Lung (tissue), 17 donors: ENCODE measurements at places on chromosomes 16 and 17. TPM values are rescaled to one million over a fixed set of nuclear protein-coding genes. Genes with fewer than 3 reads are reported as not detected.
A peak's percentile ranks its signal among the peaks of the same experiment; 100 is the strongest.

Gene ARHGDIG
- total RNA-seq, result not detected

Gene MT4
- not detected for total RNA-seq

Gene CLEC19A
- total RNA-seq, result not detected

Gene EFNB3
- total RNA-seq, result 4.9 TPM

- H3K36me3 ChIP-seq, result no peaks in the 10 kb centered on the region
- H3K4me1 ChIP-seq, result peaks cover 5% of the 10 kb centered on the region
- H3K27ac ChIP-seq, result peak overlapping the region; percentile 15
- DNase-seq, result no peak
These were observed 20.5 kb downstream of the SLC4A1 start for GRCh38 chr17:44247440-44247841.

- no peak overlapping the region for H3K4me3 ChIP-seq
- H3K36me3 ChIP-seq, result no peaks in the 10 kb centered on the region
- peaks cover 57% of the 10 kb centered on the region for H3K27me3 ChIP-seq
- DNase-seq, result no peak
- no peak overlapping the region for H3K27ac ChIP-seq
These were observed 212.9 kb upstream of the FOXF1 start for GRCh38 chr16:86297391-86297790.

DNA sequence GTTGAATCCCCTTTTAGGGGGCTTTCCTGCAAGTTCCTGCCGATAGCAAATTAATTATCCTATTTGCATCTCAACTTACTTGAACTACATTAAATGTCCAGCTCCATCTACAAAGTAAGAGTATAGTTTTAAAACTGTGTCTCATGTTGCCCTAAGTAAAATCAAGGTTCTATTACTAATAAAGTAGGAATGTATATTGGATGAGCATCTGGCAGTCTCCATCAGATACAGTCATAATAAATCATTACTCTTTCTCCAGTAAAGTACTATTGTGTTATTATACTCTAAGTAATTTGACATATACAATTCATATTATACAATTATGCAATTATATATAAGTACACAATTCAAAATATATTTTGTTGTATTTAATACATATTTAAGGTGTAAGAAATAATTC lies 249.3 kb downstream of the CEP112 start:
- no peaks in the 10 kb centered on the region for H3K27me3 ChIP-seq
- DNase-seq, result no peak
- H3K27ac ChIP-seq, result no peak overlapping the region
- no peak overlapping the region for H3K4me3 ChIP-seq
- H3K36me3 ChIP-seq, result no peaks in the 10 kb centered on the region

- no peaks in the 10 kb centered on the region for H3K27me3 ChIP-seq
- H3K4me3 ChIP-seq, result no peak overlapping the region
- no peak overlapping the region for H3K27ac ChIP-seq
- H3K4me1 ChIP-seq, result no peaks in the 10 kb centered on the region
- DNase-seq, result no peak
These were observed 46.5 kb downstream of the AIPL1 start for GRCh38 chr17:6388416-6388815.

DNA sequence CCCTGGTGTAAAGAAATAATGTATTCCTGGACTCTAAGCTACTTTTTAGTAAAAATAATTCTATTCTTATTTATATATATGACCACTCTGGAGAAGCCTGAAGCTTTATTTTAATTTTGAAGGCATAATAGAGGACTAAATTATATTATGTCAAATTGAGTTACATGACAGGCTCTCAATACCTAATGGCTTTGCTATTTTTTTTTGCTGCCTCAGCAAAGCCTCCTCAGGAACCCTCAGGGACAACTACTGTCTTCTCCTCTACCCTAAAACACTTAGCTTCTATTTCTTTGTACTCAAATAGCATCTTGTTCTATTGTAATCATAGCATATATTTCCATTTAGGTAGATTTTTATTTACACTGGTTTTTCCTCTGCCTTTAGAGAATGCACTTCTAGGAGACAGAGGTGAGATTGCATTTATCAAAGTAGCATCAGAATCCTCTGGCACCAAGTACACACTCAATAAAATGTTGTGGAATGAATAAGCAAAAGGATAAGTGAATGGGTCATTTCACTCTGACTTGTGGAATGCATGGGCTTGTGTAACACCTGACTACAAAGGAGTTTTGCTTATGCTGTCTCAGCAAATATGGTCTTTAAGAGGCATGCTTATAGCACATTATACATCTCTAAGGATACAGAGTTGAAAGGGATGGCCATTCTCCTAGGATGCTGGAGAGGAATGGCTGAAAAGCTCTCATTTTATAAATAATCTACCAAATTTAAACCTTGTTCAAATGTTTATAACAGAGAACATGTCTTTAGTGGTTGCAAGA lies 605.2 kb downstream of the KCNJ2 start:
- H3K4me3 ChIP-seq, result no peak overlapping the region
- H3K36me3 ChIP-seq, result no peaks in the 10 kb centered on the region
- DNase-seq, result no peak

DNA sequence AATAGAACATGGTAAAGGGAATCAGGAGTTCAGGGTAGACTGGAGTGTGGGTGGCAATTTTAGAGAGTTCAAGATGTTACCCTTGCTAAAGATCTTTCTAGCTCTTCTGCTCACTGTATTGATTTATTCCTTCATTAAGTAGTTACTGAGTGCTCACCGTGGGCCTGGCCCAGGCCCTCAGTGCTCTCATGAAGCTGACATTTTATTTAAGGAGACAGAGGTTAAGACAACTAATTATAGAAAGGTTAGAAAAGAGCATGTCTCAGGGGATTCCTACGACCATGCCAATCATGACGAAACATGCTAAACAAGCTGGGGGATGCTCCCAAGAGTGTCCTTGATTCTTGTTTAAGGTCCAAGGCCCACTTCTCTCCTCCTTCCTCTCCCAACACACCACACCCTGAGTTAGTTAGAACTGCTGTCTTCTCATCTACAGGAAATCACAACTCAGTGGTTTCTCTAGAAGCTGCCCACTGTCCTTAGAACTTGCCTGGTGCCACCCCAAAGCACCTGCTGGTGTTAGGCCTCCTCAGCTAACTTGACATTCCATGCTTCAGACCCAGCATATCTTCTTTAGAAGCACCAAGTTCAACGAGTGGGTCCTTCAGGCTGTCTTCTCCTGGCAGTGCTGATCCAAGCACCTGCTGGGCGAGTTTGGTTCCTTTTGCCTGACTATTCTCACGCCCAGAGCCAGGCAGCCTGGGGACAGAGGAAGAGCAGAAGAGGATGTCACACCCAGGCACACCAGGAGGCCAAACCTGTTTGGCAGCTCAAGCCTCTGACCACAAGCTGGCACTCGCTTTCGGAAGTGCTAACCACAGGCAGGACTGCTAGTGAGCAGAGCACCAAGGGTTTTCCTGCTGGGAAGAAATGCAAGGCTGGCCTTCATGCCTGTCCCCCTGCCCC lies 79.0 kb downstream of the GAS7 start:
- no peak overlapping the region for H3K4me3 ChIP-seq
- peak overlapping the region; percentile 1 for H3K27ac ChIP-seq
- no peaks in the 10 kb centered on the region for H3K4me1 ChIP-seq
- H3K36me3 ChIP-seq, result no peaks in the 10 kb centered on the region
- DNase-seq, result peak; percentile 37
